ENCODE measurements at places on chromosomes 5 and 9.

DNA sequence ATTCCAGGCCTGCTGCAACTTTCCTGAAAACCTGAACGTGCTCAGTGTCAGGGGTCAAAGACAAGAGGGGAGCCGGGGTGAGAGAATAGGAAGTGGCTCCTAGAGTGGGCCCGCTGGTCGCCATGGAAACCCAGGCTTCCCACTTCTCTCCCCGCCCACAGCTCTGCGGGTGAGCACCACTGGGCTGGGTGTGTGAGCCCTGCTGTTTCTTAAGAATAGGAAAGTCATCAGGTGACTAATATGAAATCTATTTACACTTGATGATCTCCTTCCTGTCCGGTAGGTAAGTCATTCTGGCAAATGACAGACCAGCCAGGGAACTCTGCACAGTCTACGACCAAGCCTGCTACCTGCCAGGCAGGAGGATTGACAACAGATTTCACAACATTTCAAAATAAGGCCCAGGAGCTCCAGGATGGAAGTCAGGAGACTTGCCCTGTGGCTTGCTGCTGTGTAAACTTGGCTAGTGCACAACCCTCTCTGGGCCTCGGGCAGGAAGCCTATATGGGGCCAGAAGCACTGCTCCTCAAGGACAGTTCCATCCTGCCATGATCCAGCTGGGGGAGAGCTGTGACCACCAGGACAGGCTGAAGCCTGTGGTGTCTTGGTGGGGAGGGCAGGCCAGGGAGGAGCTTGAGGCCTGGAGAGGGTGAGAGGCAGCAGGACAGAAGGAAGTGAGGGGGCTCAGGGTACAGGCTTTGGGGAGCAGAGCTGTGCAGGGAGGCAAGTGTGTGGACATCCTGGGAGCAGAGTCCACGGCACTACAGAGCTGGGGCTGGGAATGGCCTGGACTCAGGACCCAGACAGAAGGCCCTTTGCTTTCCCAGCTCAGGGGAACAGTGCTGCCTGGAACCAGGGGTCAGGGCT, 60.6 kb downstream of the SHB start:
- peak; percentile 72 for DNase-seq

DNA sequence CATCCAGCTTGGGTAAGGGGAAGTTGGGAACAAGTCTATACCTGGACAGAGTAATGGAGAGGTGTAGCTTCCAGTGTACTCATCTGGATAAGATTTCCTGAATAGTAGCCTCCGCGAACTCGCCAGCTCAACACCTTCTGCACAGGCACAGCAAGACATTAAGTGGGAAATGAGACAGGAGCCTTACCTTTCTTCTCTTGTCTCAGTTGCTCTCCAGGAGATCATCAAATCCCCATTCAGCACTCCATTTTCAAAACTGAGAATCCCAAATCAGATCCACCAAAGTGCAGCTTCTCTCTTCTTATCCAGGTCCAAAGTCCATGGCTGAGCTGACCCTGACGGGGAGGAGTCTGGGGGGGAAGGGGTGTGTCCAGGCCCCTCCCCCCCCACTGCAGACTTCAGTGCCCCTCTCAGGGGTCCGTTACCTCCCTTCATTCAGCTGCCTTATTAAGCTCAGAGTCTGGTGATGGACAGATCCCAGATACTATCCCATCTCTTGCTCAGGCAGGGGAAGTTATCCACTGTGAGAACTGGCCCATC, 5.9 kb upstream of the MGAT1 start:
- no peak for DNase-seq

GRCh38 chr5:38462976-38463633, 93.3 kb downstream of the LIFR start:
- no peak for DNase-seq

GRCh38 chr5:155952486-155953089, 374.4 kb upstream of the SGCD start:
- DNase-seq = no peak

- DNase-seq = no peak
Measured at GRCh38 chr5:74099538-74100267, 473.7 kb downstream of the ARHGEF28 start.

DNA sequence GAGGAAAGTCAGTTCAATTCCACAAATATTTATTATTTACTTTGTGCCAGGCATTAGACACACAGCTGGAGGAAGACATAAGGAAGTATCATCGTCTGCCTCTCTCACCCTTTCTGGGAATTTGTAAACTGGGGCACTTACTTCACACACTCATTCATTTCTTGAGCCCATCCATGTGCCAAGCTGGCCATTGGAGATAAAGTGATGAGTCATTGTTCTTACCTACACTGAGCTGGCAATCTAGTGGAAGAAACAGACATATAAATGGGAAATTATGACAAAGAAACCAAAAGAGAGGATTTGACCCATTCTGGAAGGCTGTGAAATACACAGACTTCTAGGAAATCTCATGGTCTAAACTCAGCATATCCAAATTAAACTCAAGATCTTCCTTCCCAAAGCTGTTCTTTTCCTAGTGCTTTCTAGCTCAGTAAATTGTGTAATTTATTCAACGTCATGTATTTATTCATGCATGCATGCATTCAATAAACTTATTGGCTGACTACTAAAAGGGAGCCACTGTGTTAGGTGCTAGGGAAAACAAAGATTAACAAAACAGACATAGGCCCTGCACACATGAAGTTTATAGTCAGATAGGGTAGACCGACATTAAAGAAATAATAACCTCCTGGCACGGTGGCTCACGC, 65.3 kb downstream of the SH3RF2 start:
- DNase-seq = no peak

DNA sequence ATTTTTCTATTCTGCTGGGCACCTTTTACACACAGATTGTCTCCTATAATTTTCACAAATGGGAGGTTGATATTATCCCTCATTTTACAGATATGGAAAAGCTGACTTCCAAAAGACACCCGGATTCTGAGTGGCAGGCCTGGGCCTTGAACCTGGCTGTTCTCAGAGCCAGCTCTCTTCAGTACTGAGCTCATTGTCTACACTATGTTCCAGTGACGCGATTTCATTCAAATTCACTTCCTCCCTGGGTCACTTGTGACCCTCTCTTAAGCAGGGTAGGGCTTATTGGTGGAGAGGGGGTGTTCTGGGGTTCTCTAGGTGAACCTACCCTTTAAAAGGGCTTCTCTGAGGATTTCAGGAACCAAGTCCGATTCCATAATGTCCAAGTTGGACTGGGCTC, 70.2 kb downstream of the ANKRD33B start:
- DNase-seq = no peak

DNA sequence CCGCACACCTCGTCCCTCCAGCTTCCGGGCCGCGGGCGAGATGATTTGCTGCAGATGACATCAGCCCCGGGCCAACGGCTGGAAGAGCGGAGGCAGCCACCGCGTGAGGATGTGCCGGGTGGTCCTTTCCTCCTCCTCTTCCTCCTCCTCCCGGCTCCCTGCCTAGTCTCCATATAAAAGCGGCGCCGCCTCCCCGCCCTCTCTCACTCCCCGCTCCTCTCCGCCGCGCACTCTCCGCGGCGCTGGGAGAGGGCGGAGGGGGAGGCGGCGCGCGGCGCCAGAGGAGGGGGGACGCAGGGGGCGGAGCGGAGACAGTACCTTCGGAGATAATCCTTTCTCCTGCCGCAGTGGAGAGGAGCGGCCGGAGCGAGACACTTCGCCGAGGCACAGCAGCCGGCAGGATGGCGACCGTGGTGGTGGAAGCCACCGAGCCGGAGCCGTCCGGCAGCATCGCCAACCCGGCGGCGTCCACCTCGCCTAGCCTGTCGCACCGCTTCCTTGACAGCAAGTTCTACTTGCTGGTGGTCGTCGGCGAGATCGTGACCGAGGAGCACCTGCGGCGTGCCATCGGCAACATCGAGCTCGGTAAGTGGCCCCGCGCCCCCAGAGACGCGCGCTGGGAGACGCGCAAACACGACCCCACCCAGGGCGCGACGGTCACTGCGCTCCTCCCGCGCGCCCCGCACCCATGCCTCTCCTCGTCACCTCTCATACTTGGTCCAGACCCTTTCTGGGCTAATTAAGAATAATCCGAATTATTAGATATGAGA, at the start of gene MAP1B:
Gene MAP1B (plus strand): TSS at position 345 of the 770 bp plus-strand sequence. CDS start 57 bp downstream, at position 402.
- DNase-seq = peak; percentile 8

- DNase-seq = no peak
Measured at GRCh38 chr9:137893670-137894069, 16.1 kb downstream of the CACNA1B start.

DNA sequence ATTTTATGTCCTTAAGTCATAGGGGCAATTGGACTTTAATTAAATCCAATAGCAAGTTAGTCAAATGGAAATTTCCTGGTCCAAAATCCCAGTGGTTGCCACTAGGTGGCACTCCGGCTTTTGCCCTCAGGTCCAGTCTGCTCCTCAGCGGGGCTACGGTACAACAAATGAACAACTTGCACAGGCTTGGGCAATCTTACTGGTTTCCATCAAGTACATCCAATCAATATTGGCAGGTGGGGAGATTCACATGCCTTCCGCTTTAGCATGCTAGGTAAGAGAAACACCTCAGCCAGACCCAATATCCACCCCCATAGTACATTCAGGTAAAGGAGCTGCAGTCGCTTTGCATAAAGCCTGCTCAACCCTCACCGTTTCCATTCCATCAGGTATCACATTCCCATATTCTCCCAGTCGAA, 6.3 kb upstream of the MXD3 start:
- DNase-seq = no peak

DNA sequence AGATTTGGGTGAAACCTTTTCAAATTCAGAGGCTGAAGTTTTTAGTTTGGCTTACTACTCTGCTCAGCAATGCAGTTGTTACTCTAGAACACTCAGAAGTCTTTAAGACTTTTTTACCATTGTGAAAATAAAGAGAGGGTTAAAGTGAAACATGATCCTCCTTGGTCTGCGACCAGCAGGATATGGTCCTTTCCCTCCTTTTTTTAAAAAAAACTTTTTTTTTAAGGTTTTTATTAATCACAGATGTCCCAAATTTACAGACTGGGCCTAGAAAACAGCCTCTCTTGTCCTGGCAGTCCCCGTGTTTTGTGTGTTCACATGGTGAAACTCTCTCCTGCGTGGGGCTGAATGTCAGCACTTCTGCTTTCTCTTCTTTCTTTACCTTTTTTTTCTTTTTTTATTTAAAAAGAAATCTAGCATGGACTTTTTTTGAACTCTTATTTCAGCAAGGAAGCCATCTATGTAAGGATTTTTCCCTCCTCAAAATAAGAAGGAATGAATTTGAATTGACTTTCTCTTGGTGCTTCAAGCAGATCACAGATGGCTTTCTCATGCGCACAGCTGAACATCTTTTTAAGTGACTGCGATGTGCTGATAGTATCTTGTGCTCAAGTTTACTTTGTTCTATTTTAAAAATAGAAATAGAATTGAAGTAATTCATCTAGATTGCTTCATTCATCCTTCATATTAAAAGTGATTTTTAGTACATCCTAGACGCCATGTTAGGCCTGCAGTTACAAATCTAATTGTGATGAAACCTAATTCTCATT, 128.7 kb upstream of the OTULINL start:
- DNase-seq = no peak

GRCh38 chr5:43649256-43649655, 46.3 kb downstream of the NNT start:
- DNase-seq = no peak

DNA sequence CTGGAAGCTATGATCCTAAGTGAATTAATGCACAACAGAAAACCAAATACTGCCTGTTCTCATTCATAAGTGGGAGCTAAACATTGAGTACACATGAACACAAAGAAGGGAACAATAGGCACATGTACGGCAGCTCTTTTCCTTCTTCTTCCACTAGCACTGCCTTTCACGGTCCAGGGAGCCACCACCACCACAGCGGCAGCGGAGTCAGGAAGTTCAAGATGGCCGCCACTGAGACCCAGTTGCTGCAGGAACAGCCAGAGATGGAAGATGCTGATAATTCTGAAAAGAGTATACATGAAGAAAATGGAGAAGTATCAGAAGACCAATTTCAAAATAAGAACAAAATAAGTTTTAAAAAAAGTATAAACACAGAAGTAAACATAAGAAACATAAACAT, 39.5 kb upstream of the TNFSF15 start:
- no peak for DNase-seq

- no peak for DNase-seq
Measured at GRCh38 chr9:113638490-113638889, 175.0 kb downstream of the RGS3 start.

- no peak for DNase-seq
Measured at GRCh38 chr5:2013301-2014057, 130.8 kb upstream of the IRX4 start.

DNA sequence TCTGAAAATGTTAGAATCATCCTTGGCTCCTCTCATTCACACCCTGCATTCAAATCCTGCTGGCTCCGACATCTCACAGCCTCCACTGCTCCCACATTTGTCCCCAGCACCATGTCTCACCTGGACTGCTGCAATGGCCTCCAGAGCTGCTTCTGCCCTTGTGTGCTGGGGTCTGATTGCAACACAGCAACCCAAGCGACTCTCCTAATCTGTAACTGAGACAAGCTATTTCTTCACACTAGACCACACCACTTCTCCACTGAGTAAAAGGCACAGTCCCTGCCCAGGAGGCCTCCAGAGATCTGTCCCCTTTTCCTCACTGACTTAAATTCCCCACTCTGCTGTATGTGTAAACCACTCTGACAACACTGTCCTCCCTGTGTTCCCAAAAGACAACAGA, 151.1 kb upstream of the TAS2R1 start:
- DNase-seq = no peak

GRCh38 chr9:34375901-34376595, 650 bp downstream of the MYORG start:
- peak; percentile 48 for DNase-seq

Data from GM06990 (cell line).